ENCODE measurements at places on chromosomes 16 and 17.

DNA sequence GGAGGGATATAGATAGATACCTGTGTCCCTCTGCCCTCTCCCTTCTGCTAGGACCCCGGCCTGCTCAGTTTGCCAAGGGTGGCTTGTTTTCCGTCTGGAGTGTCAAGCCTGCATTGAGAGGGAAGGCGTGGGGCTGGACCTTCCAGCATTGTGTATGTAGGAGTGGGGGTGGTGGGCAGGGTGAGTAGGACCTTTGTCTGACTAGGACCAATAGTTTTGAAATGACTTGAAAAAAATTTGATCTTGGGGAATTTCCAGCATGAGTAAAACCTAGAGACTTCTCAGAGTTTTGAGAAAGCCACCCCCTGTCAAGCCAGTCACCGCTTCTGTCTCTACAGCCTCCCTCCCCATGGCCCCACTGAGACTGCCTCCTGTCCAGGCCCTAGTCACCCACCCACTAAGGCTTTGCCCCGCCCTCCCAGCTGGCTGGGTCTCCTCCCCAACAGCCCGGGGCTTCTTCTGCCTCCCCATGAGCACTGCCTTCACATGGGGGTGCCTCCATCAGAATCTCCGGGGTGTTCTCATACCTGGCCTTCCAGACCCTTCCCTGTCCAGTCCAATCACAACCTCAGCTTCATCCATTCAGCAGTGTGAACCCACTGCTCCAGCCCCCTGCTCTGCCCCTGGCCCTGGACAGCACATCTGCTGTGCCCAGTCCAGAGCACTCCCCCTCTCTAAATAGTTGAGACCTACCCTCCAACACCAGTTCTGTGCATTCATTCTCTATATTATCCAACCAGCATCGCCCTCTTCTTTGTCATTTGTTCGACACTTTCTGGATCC lies 207.0 kb downstream of the MSI2 start:
- no peak for DNase-seq

DNA sequence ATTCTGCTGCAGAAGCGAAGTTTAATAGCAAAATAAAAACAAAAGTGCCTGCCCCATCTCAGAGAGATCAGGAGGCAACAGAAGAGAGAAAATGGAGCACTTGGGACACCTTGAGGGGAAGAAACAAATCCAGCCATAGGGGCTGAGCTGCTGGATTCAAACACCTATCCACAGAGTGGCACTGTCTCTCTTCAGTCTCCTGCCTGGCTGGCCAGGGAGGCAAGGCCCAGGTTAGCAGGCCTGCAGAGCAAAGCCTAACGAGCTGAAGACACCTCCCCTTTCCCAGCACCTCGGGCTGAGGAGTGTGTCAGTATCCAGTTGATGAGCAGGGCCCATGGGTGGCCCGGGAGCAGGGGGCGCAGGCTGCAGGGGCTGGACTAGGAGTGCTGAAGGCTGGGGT lies 8.8 kb upstream of the KRT31 start:
- no peak for DNase-seq

DNA sequence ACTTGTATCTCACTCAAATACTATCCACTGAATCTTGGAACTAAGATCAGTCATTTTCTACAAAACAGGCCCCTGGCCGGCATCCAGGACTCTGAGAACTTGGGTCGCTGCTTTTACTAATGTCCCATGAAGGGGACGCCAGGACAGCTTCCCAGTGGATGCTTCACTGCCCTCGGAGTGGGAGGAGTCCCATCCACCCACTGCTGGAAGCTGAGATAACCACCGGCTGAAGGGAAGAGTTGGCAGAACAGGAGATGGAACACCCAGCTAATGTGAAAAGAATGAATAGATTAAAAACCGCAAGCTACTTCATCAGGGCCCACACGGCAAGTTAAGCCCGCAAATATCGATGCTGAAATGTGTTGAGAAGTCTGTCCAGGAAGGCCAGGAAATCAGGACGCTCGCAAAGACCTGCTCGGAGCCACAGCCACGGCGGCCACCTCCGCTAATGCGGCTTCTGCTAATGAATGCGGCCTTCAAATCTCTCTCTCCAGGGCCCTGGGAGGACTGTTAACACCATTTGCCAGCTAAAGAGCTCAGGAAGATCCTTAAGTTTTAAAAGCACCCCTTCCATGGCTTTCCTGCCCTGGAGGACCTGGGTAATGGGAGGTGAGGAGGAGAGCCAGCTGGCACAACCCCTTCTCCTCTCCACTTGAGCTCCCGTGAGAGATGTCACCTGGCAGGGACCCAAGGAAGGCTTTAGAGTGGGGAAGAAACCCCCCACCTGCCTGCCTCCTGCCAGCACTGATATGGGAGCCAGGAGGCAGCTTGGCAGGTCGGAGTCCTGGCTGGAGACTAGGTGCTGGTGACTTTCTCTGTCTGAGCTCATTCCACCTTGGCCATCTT lies 226.6 kb upstream of the RPL38 start:
- DNase-seq, result no peak

DNA sequence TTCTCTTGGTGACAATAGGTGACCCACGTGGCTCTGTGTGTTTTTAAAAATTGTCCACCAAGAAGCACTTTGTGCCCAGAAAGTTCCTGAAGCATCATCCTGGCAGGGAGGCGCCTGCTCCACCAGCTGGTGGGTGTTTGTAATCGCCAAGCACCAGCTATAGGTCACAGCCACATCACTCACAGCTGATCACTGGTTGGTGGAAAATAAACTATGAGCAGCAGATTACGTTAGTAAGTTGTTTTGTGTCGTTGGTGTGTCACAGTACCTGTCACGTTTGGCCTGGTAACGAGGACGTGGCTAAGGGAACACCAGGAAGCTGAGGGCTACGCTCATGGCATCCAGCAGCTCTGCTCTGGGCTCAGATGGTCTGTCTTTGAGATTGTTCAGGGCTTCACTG lies 10.1 kb downstream of the MRM3 start:
- no peak for DNase-seq

DNA sequence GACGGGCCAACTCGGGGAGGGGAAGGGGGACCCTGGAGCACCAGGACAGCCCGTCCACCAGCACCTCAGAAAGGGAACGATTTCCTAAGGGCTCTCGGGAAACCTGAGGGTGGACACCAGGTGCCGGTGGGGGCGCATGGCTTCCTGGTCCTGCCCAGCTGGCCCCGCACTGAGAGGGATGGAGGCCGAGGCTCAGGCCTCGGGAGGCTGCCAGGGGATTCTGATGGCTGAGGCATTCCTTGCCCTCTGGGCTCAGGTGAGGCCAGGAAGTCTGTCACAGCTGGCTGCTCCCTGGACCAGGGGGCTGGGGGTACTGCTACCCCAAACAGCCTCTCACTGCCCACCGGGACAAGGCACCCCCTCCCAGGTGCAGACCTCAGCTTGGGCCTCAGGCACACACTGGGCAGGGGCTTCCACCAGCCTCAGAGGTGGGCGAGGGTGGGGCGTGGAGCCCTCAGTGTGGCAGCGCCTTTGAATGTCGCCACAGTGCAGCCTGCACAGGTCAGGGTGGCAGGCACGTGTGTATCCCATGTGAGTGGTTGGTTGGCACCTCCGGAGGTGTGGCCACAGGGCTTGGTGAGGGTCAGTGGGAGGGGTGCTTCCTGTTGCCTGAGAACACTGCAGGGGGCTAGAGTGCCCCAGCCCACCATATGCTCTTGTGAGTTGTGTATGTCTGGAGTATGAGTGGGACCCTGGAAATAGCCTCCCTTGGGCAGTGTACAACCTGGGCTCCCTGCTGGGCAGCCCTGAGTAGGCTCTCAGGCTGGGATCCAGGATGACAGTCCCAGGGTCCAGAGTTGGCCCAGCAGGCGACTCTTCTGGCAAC lies 3.9 kb upstream of the FSCN2 start:
- no peak for DNase-seq

GRCh38 chr16:31453255-31454204 lies 5.8 kb upstream of the ARMC5 start:
- no peak for DNase-seq

DNA sequence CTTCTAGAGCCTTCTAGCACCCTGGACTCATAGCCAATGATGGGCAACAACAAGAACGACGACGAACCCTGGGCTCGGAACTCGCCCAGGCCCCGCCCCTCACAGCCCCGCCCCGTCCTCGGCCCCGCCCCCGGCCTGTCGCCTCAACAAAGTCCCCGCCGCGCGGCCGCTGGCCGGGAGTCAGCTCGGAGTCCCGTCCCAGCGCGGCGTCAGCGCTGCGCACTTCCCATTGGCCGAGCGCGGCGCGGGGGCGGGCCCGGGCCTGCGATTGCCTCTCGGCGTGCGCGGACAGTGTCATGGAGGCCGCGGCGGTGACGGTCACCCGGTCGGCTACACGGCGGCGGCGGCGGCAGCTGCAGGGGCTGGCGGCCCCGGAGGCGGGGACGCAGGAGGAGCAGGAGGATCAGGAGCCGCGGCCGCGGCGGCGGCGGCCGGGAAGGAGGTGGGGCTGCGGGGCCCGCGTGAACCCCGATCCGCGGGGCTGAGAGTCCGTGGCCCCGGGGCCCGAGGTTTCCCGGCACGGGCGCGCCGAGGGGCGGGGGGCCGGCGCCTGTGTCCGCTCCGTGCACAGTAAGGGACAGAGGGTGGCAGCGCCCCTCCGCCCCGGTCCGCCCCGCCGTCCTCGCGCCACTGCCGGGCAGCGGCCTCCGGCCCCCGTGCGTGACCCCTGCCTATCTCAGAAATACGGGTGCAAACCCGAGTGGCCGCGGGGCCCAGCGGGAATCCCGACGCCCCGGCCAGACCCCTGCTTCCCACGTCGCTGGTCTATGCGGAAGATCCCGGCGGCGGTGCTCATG lies at the start of gene ENGASE:
ENGASE (plus strand) TSS at position 176 of the 797 bp plus-strand sequence; CDS start at position 297, 121 bp downstream.
- peak; percentile 83 for DNase-seq
